ENCODE measurements at places on chromosomes 11 and 22.

DNA sequence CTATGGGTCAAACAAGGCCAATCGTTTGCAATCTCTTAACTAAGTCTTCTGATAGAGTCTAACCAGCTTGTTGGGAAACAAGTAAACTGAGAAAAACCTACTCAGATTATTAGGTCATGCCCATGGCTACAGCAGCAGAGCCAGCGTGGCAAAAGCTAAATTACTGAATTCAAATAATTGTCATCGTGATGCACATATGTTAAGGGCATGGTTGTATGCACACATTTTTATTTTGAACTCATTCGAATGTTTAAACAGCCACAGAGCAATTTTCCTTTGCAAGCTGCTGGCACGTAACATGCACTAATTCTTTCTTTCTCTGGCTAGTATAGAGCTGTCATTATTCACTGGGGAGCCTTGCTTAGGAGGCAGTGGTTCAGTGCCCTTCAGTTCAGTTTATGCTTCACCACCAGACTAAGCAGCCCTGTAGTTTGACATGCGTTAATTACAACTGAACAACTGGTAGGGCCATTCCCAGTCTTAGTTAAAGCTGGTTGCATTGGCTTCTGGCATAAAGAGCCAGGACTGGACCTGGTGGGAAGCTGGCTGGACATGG is 396.4 kb downstream of the METTL15 start:
- DNase-seq: no peak

DNA sequence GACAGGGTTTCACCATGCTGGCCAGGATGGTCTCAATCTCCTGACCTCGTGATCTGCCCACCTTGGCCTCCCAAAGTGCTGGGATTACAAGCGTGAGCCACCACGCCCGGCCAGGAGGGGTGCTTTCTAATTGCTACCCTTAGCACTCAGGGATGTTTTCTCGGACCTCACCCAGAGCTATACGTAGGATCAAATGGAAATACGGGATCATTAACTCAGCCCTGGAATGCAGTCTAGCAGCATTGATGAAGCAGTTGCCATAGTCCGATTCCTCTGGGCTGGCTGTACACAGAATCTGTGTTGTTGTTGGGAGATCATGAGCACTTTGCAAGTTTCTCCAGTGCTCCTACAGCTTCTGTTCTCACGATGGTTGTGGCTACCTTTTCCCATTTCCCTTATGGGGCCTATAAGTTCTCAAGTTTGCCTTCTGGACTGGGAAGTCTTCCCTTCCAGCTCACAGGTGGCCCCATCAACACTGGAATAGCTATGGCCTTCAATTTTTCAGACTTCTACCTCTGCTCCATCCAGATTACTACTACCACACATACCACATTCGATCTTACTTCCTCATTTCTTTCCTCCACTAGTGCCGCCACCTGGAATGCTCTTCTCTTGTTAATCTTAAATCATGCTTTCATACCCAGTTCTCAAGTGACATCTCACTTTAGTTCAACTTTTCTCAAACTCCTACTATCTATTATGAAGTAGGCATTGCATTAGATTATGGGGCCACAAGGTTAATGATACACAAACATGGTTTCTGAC is 16.1 kb upstream of the PCF11 start:
- peak; percentile 32 for DNase-seq

GRCh38 chr11:47216121-47216798 is 1.5 kb downstream of the DDB2 start:
- no peak for DNase-seq

DNA sequence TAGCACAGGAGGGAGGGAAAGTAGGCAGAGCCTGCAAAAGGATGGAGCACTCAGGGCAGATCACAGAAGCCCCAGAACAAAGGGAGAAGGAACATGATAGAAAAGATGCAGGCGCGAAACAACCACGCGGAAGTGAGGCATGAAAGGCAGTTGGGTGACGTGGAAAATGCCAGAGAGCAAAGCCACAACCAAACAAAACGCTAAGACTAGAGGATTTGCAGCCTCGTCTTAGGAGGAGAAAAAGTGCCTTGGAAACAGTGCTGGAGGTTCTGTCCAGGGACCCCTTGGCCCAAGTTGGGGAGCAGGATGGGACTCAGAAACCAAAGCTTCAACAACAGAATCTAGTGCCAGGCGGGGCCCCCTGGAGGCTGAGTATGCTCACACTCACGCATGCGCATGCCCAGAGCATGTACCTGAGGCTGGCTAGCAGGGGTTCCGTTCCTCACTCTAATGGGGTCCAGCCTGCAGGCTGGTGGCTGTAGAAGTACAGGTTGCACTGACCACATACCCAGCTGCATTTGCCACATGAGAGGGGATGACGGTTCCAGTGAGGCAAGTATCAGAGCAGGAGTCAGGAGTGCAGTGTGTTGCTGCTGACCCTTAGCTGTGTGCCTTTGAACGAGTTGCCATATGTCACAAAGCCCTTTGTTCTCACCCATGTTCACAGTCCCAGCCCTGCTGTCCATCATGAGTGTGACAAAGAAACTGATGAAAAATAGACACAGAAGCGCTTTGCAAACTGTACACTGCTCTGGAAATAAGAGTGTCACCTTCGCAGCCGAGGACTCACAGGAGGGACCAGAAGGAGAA is 568.6 kb upstream of the CADM1 start:
- DNase-seq: no peak

DNA sequence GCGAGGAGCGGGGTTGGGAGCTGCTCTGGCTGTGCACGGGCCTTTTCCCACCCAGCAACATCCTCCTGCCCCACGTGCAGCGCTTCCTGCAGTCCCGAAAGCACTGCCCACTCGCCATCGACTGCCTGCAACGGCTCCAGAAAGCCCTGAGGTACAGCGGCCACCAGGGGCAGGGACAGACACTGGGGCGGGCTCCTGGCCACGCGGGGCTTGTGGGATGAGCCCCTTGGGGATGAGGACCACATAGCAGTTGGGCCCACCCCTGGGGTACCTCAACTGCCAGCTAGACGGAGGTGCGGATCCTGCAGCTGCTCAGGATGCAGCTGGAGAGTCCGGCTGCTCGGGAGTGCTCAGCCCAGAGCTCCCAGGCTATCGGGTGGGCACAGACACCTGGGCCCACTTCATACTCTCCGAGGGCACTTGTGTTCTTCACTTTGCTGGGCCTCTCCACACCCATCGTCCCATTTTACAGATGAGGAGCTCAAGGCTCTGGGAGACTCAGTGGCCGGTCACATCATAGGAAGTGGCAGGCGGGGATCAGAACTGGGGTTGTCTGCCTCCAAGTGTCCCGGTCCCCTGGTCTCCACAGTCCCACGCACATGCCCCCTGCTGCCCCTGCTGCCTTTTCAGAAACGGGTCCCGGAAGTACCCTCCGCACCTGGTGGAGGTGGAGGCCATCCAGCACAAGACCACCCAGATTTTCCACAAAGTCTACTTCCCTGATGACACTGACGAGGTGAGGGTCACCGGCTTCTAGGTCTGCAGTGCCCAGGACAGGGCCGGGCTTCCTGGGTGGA is 77.6 kb downstream of the MYO7A start:
- DNase-seq: no peak

DNA sequence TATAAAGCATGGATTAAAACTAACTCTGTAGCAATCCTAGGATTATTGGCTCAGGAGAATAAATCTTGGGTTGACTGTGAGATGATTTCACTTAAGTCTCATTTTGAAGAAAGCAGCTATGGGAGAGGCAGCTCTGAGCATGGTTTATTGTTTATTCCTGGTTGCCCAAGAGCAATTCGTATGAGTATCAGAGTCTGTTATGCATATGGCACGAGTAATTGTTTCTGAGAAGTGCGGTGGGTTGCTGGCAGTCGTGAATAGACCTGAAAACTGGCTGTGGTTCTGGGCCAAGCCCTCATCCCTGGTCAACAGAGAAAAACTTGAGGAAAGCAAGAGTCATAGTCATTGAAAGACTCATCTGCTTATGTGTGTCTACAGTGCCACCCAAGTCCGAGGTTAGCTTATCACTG is 26.8 kb downstream of the DIXDC1 start:
- DNase-seq: no peak

- no peak for DNase-seq
Measured at GRCh38 chr22:48678171-48679135, 1149.2 kb downstream of the BRD1 start.

DNA sequence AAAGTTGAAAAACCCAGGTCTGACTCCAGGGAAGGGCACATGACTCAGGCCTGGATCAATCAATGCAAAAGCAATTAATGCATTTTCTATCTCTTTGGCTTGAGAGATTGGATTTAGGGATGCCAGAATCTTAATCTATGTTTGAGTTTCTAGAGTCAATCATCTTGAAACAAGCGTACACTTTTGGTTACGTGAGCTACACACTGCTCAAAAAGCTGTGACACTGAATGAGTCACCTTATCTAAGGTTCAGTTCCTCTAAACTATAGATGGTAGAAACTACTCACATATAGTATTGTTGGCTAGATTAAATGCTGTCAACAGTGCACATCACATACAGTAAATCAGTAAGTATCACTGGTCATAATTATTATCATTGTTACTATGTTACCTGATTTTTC is 24.2 kb downstream of the MRE11 start:
- no peak for DNase-seq

GRCh38 chr11:33553486-33553885 is 147.1 kb downstream of the C11orf91 start:
- no peak for DNase-seq

- DNase-seq: no peak
Measured at GRCh38 chr11:58597486-58598144, 18.8 kb downstream of the ZFP91 start.

DNA sequence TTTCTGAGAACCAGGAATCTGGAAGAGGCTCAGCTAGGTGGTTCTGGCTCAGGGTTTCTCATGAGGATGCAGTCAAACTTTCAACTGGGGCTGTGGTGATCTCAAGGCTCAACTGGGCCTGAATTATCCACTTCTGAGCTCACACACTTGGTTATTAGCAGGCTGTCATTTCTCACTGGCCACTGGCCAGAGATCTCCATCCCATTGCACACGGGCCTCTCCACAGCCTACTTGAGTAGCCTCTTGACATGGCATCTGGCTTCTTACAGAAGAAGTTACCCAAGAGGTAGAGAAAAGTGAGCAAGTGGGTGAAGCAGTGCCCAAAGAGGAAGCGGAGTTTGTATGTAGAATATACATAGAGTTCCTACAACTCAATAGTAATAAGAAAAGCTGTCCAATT is 16.0 kb downstream of the CALCA start:
- DNase-seq: no peak

DNA sequence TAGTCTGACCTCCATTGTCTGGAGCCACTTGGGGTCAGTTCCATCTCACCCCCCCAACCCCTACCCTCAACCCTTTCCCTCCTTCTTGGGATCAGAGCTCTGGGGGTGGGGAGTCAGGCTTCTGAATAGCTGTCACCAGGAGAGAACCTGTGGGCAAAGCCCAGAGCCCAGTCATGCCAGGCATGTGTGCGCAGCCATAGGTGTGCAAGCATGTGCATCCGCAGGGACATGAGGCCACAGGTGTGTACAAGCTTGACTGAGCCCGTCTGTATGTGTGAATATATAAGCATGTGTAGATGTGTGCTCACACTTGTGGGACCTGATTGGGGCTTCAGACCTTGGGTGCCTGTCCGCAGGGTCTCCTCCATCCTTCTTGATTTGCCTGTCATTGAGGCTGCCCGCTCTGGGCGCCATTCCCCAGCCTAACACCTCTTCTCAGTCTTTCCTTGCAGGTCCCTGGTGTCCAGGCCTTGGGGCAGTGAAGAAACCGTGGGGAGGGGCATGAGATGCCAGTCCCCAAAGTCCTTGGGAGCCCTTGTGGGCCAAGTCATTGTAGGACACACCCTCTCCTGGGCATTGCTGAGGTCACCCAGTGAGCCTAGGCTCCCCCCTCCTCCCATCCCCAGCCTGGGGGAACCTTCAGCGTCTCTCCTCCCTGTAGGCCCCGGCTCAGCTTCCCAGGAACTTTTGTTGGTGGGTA is 9.0 kb downstream of the ATG16L2 start:
- no peak for DNase-seq

Data from SIG-M5 (cell line).